Activated CD8-positive, alpha-beta memory T cell treated with anti-CD3 and anti-CD28 coated beads for 1 hour (primary cell): ENCODE measurements at places on chromosomes 16 and 17.

DNA sequence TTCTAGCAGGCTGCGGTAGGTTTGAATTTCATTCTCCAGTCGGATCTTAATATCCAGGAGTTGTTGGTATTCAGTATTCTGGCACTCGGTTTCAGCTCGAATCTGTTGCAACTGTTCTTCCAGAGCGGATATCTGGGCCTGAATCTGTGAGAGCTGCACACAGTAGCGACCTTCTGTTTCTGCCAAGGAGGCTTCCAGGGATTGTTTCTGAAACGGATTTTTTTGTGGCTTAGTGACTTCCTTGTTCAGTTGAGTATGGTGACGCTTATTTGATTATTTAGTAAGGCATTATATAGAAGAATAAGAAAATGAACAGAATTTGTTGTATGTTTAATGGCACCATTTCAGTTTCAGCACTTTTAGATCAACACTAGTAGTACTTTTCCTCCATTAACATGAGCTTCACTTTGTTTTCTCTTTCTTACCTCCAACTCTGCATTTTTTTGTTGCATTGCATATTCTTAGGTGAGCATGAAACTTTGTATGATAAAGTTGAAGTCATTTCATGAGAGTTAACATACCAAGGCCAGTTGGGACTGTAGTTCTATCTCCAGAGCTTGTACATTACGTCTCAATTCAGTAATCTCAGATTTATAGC is 2.8 kb downstream of the KRT10 start:
- DNase-seq, result no peak

DNA sequence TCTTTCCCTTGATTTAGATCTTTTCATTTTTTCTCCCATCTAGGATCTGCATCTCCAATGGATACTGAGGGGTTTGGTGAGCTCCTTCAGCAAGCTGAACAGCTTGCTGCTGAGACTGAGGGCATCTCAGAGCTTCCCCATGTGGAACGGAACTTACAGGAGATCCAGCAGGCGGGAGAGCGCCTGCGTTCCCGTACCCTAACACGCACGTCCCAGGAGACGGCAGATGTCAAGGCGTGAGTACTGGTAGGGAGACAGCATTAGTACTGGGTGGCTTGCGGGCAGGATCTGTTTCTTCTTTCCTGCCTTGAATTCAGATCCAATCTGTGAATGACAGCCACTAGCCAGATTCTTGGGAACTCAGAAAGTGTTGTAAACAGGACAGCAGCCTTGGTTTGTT is 18.3 kb downstream of the NUP93 start:
- DNase-seq, result no peak

DNA sequence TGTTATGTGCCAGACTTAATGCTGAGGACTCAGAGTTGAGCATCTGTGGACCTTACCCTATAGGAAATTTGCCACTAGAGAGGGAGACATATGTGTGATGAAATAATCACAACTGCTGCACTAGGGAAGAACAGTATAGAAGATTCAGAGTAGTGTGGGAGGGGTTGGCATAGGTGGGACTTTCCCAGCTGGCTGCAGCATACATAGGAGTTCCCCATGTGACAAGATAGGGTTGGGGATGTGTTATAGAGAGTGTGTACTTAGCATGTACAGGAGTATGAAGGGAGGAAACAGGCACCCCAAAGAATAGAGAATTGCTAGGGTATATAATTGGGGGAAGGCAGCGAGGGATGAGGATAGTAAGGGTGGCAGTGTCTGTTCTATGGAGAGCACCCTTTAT is 2.9 kb downstream of the NUP93 start:
- DNase-seq, result no peak

GRCh38 chr17:28131599-28131998 is 89.1 kb downstream of the NLK start:
- DNase-seq, result no peak

GRCh38 chr17:1643293-1643998 is 2.1 kb downstream of the SCARF1 start:
- DNase-seq, result peak; percentile 49

- no peak for DNase-seq
Measured at GRCh38 chr17:18993905-18994526, 10.5 kb downstream of the FAM83G start.

DNA sequence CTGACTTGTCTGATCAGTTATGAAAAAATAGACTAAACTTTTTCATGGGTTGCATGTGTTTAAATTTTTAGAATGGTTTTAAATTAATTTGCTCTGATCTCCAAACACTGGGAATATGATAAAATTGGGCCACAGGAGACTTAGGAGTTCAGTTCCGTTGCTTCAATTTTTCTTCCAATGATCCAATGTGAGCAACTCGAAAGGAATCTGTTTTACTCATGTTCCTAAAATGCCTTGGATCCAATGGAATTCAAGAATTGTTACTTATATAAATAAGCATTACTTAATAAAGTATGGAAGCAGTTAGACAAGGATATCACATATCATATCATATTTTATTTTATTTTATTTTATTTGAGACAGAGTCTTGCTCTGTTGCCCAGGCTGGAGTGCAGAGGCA is 56.0 kb upstream of the NACA2 start:
- no peak for DNase-seq

GRCh38 chr16:270381-271255 is 5.1 kb downstream of the RGS11 start:
- DNase-seq, result no peak

DNA sequence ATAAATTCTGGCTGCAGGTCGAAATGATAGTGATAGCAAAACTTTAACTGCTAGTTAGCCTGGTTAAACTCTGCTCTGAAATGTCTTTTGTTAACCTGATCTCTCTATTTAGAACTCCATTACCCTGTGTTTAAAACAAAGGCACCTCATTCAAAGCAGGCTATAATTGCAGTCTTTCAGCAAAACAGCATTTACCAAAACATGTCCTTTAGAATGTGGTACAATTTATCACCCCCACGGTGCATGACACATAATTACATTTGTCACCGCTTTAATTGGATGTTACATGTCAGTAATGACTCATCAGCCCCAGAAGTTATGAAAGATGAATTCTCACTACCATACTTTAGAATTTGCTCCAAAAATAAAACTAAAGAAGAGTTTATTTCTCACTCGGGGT is 295.4 kb downstream of the TOX3 start:
- no peak for DNase-seq

DNA sequence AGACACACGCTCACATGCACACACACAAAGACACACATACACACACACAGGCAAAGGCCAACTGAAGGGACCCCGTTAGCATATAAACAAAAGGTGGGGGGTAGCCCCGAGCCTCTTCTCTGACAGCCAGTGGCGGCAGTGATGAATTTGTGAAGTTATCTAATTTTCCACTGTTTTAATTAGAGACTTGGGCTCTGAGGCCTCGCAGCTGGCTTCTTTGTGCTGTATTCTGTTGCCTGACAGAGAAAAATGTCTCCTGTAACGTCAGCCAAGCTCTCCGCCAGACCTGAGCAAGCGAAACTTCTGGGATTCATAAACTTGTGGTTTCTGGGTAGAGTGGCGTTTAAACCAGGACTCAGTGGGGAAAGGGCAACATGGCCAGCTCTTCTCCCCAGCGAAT is 113.9 kb upstream of the FOXF1 start:
- DNase-seq, result no peak

DNA sequence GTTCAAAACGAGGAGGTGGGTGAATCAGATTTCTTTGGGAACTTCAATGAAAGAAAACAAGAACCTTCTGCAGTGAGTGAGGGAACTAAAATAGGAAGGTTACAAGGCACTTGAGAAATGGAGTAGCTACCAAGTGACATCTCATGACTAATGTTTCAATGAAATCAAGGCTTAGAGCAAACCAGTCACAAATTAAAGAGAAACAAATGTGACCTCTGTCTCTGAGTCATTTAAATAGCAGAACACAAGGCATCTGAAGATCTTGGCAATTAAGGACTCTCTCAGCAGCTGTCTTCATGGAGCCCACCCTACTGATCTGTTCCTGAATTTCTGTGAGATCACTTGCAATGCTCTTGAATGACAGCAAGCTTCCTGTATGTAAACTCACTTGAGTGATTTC is 109.5 kb downstream of the CDH11 start:
- no peak for DNase-seq

DNA sequence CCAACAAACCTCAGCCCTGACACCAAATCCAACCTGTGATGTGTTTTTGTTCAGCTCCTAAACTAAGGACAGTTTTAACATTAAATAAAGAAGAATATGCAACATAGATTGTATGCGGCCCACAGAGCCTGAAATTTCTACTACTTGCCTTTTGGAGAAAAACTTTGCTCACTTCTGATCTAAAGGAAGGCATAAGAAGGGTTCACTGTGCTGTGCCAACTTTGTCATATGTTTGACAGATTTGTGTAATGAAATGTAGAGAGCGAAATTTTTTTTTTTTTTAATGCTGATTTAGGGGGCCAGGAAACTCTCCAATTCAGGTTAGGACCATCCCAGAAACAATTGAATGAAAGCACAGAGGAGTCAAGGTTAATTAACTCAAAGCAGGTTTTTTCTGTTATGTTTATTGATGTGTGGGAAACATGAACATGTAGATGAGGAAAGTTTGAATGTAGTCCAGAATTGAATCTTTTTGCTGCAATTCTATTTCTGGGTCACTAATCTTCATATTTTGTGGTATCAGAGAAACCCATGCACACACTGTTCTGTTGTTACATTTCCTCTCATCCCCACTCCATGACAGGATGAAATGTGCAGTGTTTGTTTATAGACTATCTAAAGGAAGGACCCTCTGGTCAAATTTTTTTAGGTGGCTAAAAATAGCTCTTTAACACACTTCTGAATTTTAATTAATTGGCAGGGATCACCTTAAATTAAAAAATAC is 71.5 kb downstream of the TAOK1 start:
- DNase-seq, result no peak

GRCh38 chr17:48554412-48555257 is 9.7 kb upstream of the HOXB2 start:
- no peak for DNase-seq

DNA sequence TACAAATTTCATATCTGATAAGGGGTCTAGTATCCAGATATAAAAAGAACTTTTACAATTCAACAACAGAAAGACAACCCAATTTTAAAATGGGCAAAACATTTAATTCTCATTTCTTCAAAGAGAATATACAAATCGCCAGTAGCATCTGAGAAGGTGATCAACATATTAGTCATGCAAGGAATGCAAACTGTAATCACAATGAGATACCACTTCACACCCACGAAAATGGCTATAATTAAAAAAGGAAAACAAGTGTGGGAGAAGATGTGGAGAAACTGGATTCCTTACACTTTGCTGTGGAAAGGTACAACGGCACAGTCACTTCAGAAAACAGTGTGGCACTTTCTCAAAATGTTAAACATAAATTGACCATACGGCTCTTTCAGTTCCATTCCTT is 168.2 kb downstream of the VPS53 start:
- DNase-seq, result no peak

GRCh38 chr17:70865993-70866804 is 696.9 kb downstream of the KCNJ2 start:
- DNase-seq, result no peak

- DNase-seq, result no peak
Measured at GRCh38 chr16:85950136-85950918, 51.4 kb downstream of the IRF8 start.

DNA sequence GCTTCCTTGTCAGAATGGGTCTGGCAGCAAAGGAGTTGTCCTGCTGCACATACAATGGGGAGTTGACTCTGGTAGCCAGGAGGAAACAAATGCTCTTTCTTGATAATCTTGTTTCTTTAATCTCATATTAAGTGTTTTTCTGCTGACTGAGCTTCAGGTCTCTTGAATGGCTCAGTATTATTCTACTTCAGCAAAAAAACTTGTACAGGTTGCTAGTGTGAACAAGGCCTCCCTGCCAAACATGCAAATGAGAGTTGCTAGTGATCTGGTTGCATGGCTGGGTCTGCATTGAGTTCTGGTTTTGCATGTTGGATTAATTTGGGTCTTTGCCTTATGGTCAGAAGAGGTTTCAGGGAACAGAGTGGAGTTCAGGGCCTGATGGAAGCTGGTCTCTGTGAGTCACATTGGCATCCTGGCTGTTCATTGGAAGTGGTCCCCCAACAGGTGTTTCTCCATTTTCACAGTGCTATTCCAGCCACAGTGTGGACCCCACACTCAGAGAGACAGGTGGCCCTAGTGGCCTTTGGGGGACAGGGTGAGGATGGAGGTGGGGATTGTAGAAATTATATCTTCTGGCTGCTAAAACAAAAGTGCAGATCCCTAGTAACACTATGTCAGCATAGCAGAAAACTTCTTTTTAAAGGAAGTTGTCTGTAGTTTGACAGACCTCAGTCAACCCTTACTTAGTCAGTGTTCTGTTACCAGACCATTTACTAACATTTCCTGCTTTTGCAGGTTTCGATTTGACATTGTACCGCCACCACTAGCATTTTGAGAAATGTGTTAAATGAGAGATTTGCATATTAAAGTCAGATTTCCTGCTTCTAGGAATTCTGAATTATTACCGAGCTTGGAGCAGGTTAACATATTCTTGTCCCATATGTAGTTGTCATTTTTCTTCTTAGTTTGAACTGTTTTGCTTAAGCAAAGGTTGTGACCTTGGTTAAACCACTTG is 47.1 kb downstream of the EPN2 start:
- DNase-seq, result no peak

- DNase-seq, result no peak
Measured at GRCh38 chr17:78300962-78301820, 58.7 kb downstream of the SOCS3 start.

- DNase-seq, result no peak
Measured at GRCh38 chr17:42243493-42243982, 32.7 kb downstream of the STAT5B start.

GRCh38 chr17:41284043-41284442 is 8.5 kb downstream of the KRTAP9-7 start:
- no peak for DNase-seq

- peak; percentile 31 for DNase-seq
Measured at GRCh38 chr17:18217412-18218015, 7.9 kb upstream of the LLGL1 start.

GRCh38 chr16:22164482-22164881 is 2.2 kb downstream of the SDR42E2 start:
- no peak for DNase-seq

DNA sequence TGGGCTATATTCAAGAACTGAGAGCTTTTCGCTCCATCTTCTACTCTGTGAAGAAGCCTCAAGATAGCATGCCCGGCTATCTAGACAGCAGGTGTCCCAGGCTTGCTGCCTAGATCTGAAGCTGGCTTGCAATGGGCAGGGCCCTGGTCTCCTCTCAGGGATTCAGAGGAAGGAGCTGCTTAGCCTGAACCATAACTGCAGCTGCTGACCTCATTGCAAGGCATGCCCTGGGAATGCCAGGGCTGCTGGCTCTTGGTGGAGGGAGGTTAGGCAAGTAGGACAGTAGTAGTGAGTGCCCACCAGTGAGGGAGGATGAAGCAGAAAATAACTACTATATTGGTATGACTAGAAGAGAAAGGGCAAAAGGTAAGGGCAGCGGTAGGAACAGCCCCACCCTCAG is 21.3 kb upstream of the SLC35B1 start:
- DNase-seq, result no peak

DNA sequence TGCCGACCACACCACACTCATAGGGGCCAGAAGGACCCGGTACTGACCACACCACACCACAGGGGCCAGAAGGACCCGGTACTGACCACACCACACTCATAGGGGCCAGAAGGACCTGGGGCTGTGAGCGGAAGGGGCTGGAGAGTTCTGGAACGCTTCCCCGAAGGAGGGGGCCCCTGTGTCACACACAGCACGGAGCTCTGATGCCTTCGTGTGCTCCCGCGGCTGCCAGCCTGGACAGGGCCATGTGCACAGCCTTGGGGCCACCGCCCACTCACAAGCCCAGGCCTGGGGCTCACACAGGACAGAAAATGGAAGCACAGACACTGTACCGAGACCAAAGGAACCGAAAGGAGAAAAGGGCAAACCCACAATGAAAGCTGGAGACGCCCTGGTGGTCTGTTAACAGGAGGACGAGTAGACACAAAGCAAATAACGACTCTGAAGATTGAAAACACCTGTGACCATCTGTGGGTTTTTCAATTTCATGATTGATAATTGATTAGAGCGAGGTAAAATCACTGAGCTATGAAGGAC is 106.5 kb upstream of the METRNL start:
- no peak for DNase-seq
